ENCODE measurements at places on chromosomes 3 and 15.

DNA sequence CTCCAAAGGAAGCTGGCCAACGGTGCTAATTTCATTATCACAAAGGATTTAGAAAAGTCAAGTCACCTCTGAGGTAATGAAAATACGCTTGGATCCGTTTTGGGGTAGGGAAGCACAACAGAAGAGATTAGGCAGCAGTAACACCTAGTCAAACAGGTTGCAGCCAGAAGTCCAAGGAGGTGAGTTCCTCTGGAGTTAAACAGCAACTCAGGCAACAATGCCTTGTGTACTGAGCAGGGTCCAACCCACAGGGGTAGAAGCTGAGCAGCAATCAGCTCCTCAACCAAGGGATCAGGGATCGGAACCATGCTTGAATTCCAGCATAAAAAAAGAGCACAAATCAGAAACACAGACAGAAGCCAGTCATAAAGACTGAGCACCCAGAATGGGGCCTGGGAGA, 88.1 kb upstream of the SPRED1 start:
- no peak for DNase-seq

- peak; percentile 9 for DNase-seq
These were observed 128.2 kb downstream of the TFDP2 start for GRCh38 chr3:142021127-142021526.

DNA sequence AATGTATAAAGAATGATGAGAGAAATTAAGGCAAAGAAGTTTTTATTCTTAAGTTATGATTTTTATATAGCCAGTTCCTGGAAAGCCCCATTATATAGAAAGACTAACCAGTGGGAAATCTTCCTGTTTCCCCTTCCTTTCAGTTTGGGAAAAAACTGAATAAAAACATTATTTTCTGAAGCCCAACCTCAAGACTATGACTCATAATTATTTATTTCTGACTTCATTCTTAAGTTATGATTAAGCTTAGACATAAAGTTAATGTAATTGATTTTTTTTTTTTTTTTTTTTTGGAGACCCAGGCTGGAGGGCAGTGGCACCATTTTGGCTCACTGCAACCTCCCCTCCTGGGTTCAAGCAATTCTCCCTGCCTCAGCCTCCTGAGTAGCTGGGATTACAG, 55.8 kb downstream of the TRPC1 start:
- no peak for DNase-seq

- no peak for DNase-seq
These were observed 267.1 kb upstream of the TPRG1 start for GRCh38 chr3:188904670-188905069.
